Uterus (tissue), 4 donors: ENCODE measurements at places on chromosomes 16 and 17. TPM values are rescaled to one million over a fixed set of nuclear protein-coding genes. Genes with fewer than 3 reads are reported as not detected.

DNA sequence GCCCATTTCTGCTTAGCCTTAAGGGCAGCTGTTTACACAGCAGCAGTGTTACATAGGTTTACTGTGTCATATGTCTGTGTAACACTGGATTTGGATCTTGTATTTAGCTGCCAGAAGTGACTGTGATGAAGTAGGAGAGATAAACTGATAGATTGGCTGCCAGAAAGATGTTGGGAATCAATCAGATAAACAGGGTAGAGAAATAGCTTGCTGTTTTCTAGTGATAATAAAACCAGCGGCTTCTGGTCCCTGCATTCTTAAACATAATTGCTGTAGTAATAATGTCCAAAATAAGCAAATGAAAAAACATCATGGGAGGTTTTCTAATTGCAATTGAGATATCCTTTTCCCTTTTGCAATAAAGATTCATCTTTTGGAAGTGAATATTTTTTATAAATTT lies 68.7 kb downstream of the AATF start:
- DNase-seq, result no peak

DNA sequence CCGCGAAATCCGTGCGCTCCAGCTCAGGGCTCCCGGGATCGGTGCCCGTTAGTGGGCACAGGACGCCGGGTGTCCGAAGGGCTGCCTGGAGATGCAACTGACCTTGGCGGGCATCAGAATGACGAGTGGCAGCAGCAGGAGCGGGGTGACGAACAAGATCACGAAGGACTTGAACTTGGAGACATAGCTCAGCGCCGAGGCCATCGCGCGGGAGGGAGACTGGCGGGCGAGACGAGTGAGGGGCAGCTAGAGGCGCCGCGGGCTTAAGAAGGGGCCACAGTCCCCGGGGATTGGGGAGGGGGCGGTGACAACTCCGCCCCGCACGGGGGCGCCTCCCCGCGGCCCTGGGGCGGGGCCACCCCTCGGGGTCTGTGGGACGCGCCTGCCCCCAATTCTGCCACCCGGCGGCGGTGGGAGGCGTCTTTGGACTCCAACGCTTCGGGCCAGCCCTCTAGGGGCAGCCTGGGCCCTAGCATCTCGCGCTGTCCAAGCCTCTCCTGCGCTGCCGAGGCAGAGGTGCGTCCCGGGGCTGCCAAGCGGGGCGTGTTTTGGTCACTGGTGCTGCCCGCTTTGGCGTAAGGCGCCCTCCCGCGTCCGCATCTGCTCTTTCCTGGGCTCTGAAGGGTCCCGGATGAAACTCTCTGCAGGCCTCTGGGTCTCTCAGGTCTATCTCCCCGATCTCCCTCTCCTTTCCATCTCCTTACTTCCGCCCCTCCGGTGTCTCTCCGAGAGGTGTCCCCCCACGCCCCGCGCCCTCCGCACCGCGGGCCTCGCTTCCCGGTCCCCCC lies at the start of gene SLC13A5:
Gene SLC13A5 (minus strand): TSS at position 240 of the 788 bp plus-strand sequence. CDS start 36 bp downstream, at position 204.
- DNase-seq, result no peak

- no peak for DNase-seq
Observed at GRCh38 chr17:64007838-64008282, 9.7 kb downstream of the PRR29 start.

The RHBDL1 gene
- total RNA-seq, result not detected

The GPRC5C gene
- total RNA-seq, result 56.8 TPM

DNA sequence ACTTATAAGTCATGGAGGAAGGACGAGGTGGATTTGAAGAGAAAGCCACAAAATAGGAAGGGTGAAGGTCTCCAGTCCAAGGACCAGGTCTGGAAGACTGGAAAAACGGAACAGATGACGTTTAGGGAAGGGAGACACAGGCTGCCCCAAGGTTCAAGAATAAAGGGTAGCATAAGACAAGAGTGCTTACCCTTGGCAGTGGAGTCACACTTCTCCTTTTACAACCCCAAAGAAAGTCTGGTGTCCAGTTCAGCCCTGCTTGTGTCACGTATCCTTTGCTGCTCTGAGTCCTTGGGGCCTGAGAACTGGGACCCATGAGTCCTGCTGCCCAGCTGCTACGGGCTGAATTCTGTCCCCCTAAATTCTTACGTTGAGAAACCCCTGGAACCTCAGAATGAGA lies 13.0 kb upstream of the GGA2 start:
- DNase-seq, result no peak
